ENCODE measurements at places on chromosomes 4 and X.
A peak's percentile ranks its signal among the peaks of the same experiment; 100 is the strongest.

GRCh38 chrX:133495464-133496391 is 80.4 kb upstream of the GPC4 start:
- peak; percentile 67 for DNase-seq

GRCh38 chr4:39369301-39369700 is 3.1 kb upstream of the RFC1 start:
- DNase-seq, result no peak

DNA sequence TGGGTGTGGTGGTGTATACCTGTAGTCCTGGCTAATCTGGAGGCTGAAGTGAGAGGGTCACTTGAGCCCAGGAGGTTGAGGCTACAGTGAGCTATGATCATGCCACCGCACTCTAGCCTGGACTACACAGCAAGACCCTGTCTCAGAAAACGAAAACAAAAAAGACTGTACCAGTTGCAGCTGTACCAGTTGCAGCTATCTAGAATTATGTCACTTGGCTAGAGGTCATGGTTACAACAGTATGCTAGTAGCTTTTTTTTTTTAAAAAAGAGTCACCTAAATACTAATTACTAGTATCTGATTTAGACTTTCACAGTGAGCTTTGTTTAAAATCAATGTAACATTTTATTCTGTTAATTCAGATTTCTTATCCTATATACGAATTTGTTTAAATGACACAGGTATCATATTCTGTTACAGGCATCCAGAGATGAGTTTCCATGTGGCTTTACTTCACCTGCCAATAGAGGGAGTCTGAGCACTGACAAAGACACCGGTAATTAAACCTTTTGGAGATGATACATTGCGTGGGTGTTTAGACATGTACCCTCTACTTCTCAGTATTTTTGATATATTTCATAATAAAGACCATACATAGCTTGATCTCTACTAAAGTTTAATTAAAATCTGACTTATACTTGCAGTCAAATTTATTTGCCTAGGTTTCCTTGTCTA is 100.2 kb upstream of the IL13RA1 start:
- DNase-seq, result no peak

DNA sequence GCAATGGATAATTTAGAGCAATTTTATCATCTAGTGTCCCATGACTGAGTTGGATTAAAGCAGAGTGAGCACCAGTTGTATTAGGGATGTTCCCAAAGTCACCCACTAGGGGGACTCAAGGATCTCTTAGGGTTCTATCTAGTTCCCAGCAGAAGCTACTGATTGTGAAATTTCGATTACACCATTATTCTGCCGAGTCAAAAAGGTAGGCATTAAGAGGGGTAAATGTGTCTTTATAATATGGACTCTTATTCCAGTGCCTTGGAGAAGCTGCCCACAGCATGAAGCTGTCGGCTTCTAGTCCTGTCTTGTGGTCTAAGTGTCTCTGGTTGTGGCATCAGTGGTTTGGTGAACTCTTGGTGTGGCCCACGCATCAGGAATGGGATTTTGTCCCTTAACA is 53.3 kb downstream of the RGS12 start:
- DNase-seq, result peak; percentile 75

DNA sequence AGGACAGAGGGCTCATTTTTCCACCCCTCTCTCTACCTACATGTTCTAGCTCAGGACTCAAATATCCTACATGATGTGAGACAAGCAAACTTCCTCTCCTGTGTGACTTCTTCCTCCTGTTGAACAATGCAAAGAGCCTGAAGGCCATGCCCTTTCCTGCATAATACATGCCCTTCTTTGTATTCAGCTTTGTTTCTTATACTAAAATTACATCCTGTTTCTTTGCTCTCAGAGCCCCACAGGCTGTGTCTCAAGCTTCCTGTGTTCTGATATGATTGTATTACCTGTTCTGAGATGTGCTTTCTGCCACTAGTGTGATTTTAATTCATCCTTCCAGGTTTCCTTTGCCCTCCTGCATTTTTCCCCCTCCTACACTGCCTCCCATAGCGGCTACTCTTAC is 166.4 kb upstream of the AFF2 start:
- no peak for DNase-seq

DNA sequence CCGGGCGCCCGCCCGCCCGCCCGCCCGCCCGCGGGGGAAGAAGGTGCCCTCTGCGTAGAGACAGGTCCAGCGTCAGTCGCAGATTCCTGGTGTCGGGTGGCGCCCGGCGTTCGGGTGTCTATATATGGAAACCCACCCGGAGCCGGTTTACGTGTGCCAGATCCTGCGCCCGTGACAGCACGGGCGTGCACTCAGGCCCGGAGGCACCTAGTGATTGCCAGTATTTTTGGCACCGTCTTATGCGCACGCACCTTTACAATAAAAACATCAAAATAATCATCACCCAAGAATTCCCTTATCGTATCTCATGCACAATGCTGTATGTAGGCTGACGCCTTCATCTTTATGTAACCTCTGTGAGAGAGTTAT is 519 bp downstream of the SLC25A4 start:
- peak; percentile 25 for DNase-seq

DNA sequence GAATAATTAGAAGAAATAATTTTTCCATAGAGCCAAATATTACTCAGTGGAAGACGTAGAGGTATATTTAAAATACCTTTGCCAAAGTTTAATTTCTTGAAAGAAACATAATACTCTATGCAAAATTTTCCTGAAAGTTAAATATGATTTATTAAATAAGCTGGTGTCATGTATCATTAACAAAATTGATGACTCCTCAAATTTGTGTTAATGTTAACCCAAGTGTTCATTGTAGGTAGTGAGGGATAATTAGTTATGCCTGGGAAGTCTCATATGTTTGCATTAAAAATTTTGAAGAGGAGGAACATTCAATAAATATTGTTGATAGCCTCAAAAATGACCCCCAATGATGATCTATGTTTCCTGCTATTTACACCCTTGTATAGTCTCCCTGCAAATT is 292.7 kb upstream of the AMOT start:
- DNase-seq, result no peak

DNA sequence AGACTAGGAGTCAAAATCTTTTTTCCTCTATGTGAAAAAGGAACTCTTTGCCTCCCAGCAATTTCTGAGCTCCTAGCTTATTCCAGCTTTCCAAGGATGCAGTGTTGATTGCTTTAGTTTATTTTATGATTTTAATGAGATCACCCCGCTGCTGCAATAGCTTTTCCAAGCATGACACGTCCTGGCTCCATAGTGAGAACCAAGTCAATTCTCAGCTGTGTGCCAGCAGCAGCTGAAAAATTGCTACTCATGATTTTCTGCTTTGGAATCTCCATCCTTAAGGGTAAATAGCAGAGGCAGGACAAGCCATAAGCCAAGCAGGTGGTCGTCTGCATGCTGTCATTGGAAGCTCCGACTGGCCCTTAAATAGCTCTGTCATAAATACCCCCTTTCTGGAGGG is 64.5 kb downstream of the FTHL17 start:
- DNase-seq, result no peak

- DNase-seq, result no peak
Observed at GRCh38 chr4:102031406-102031805, 240.9 kb downstream of the BANK1 start.

All from astrocyte of the spinal cord (primary cell).